ENCODE measurements at places on chromosomes 1 and 21.

DNA sequence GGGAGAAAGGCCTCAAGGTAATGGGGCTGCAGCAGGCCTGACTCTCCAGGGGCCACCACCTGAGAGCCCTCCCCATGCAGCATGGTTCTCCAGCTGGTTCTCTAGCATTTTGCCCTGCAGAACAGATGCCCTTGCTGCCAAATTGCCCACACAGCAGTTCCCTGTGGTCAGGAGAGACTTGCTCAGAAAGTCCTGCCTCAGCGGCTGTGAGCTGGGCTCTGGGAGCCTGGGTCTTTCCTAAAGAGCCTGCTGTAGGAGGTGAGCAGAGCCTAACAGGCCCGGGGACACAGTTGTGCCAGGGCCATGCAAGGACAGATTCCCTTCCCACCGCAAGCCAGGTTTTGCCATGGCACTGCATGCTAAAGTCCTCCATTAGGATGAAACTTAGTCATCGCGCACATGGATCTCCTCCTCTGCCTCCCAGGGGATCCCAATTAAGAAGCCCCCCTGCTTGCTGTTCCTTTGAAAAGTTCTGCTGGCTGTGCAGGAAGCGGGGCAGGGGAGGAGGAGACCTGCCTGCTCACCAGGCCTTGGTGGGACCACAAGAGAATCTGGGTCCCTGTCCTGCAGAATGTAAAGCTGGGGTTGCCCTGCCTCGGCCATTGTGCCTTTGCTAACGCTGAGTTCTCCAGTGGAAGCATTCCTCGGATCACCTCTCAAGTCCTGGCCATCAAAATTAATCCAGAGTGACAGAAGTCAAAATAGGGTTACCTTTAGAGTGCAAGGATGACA, 21.4 kb downstream of the TEX35 start:
- no peak for DNase-seq

DNA sequence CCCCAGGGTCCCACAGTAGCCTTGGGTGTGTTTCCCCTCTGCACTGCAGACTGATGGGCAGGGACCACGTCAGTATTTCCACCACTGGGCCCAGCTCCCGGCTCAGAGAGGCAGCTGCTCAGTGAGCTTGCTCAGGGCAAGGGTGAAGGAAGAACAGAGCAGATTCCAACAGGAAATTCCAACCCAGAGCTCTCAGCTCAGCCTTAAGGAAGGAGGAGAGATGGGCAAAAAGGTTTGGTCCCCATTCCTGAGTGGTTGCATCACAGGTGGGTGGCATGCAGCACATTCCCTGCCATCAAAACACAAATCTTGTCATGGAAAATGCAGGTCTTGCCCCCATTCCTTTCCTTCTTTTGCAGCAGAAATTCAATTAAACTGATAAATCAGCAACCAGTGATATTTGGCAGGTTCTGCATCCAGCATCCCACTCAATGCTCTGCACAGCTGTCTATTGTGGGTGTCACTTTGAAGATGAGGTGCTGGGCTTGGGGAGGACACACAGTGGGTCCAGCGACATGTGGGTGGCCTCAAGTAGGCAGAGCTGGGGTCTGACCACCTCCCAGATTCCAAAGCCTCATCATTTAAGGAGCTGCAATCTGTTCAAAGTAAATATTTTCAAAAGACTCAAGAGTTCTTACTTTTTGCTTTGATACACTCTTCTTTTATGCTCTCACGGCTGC, 315.4 kb downstream of the DSCAM start:
- DNase-seq, result no peak

GRCh38 chr1:203342192-203342940, 8.6 kb downstream of the FMOD start:
- DNase-seq, result peak; percentile 63

GRCh38 chr1:235102259-235102582, 26.4 kb downstream of the TOMM20 start:
- no peak for DNase-seq

- DNase-seq, result no peak
These were observed 44.0 kb downstream of the LYST start for GRCh38 chr1:235822685-235823084.

DNA sequence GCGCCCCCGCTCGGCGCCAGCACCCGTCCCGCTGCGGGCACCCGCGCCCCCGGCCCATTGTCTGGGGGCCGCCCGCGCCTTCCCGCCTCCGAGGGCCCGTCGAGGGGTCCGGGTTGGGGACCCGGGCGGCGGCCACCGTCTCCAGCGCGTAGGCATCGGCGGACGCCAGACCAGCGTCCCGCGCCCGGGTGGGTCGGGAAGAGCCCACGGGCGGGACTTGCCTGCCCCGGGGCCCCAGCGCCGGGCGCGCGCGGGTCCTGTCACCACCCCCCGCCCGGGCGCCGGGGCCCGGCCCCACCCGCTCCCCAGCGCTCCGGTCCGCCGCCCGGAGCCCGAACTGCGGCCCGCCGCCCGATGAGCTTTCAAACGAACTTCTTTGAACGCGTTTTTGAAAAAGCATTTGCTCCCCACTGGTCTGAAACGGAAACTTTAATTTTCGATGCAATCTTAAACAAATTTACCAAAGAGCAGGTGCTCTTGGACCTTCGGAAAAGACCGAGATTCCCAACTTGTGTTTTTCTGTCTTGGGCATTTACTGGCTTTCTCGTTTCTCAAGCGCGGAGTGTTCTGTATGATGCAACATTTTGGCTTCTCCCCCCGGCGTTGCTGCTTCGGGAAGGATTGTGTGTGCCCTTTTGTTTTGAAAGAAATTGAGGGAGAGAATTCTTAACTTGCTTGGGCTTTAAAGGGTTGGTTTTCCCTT, 615 bp downstream of the CLIC4 start:
- DNase-seq, result peak; percentile 32

- DNase-seq, result peak; percentile 84
These were observed 148.1 kb downstream of the RGS7 start for GRCh38 chr1:241208910-241209379.

- DNase-seq, result peak; percentile 87
These were observed 83.5 kb upstream of the GADD45A start for GRCh38 chr1:67601539-67601938.

- no peak for DNase-seq
These were observed 9.4 kb upstream of the SAMD13 start for GRCh38 chr1:84291882-84292655.

- DNase-seq, result no peak
These were observed 6.2 kb downstream of the FBXO2 start for GRCh38 chr1:11648039-11648438.

DNA sequence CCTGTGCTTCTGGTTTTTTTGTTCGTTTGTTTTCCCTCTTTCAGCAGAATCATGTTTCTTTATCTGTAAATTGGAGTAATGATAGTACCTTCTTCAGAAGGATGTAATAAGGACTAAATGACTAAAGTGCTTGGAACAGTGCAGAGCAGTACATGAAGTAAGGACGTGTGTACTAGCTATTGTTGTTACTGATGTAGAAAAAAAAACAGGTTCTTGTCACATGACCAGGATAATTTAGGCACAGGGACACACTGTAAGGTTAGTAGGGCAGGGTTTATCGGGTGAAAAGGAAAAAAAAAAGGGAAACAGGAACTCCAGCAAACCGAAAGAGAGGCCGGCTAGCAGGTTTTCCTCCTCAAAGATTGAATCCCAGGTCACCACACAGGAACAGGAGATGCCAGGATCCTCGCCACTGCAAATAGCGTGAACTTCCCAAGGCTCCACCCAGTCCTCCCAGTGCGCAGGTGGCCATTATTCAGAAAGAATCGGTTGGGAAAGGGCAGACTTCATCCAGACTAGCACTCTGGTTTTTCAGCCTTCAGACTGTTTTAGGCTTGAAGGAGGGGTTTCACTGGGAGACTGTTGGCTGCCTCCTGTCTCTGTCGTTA, 63.8 kb upstream of the PRRC2C start:
- no peak for DNase-seq
